ENCODE measurements at places on chromosomes 3 and 15. TPM values are rescaled to one million over a fixed set of nuclear protein-coding genes. Genes with fewer than 3 reads are reported as not detected.

Gene ERICH6
- polyA plus RNA-seq, result not detected

GRCh38 chr3:111801693-111802092, 57.4 kb upstream of the PHLDB2 start:
- no peak for DNase-seq

DNA sequence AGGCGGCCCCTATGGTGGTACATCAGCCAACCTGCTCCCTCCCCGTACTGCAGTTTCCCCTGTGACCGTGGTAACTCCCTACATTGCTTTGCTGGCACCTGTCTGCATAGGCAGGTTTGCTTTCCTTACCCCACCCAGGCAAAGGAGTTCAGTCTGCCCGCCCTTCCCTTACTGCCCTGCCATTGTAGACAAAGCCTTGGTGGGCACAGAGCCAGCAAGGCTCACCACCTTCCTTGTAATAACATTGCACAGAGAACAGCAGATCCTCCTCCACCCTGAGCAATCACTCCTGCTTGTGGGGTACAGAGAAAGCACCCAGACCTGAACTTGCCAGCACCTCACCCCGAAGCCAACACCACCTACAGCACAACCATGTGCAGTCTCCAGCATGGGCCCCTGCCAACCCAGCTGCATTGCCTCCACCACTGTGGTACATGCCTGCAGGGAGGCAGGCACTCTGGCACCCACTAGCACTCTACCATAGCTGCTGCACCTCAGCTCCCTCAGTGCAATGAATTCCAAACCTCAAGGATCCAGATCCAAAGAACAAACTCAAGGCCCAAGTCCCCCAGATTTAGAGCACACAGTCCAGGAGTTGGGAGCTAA, 192.7 kb upstream of the KCNMB2 start:
- DNase-seq, result no peak

Gene WNT5A
- 31.6 TPM for polyA plus RNA-seq

Gene C3orf49
- not detected for polyA plus RNA-seq

Gene SMAD6
- polyA plus RNA-seq, result 24.2 TPM

DNA sequence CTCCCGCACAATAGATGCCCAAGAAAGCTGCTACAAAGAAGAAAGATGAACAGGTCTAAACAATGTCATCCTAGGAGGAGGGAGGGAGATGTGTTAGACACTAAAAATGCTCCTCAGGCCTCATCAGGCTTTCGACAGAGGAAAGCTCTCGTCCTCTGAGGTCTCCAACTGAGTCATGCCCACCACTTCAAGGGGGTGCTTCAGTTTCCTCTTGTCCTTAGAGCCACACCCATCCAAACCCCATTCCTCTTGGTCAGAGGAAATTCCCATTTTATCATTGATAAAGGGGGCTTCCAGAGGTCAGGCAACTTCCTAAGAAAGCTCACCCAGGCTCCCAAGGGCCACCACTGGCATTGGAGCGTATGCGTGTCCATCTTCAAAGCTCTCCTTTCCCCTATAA, 50.1 kb downstream of the HEG1 start:
- no peak for DNase-seq

Gene ACVR2B
- 10.0 TPM for polyA plus RNA-seq

- DNase-seq, result no peak
These were observed 40.7 kb upstream of the TBC1D21 start for GRCh38 chr15:73832657-73833056.

Gene MST1R
- polyA plus RNA-seq, result 5.3 TPM

DNA sequence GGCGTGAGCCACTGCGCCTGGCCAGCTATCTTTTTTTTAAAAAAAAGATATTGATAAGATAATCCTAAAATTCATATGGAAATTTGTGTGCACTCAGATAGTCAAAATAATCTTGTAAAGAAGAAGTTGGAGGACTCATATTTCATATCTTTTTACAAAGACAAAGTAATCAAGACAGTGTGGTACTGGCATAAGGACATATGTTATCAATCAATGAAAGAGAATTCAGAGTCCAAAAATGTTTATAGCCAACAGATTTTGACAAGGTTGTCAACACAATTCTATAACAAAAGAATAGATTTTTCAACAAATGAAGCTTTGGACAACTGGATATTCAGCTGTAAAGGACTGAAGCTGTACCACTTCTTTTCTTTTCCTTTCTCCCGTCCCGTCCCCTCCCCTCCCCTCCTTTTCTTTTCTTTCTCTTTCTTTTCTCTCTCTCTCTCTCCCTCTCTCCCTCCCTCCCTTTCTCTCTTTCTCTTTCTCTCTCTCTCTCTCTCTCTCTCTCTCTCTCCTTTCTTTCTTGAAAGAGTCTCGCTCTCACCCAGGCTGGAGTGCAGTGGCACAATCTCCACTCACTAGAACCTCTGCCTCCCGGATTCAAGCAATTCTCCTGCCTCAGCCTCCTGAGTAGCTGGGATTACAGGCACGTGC, 126.8 kb downstream of the GSK3B start:
- DNase-seq, result no peak

- DNase-seq, result no peak
These were observed 570 bp downstream of the SACM1L start for GRCh38 chr3:45689787-45690145.

GRCh38 chr15:66859688-66860253, 157.7 kb downstream of the SMAD6 start:
- DNase-seq, result no peak

Gene CRYGS
- polyA plus RNA-seq, result 0.89 TPM

GRCh38 chr15:29442532-29442931, 172.9 kb upstream of the NSMCE3 start:
- no peak for DNase-seq

GRCh38 chr3:62818347-62818746, 56.9 kb downstream of the CADPS start:
- no peak for DNase-seq

Data from hepatocyte (in vitro differentiated cells).